ENCODE measurements at places on chromosomes 13 and 19.

DNA sequence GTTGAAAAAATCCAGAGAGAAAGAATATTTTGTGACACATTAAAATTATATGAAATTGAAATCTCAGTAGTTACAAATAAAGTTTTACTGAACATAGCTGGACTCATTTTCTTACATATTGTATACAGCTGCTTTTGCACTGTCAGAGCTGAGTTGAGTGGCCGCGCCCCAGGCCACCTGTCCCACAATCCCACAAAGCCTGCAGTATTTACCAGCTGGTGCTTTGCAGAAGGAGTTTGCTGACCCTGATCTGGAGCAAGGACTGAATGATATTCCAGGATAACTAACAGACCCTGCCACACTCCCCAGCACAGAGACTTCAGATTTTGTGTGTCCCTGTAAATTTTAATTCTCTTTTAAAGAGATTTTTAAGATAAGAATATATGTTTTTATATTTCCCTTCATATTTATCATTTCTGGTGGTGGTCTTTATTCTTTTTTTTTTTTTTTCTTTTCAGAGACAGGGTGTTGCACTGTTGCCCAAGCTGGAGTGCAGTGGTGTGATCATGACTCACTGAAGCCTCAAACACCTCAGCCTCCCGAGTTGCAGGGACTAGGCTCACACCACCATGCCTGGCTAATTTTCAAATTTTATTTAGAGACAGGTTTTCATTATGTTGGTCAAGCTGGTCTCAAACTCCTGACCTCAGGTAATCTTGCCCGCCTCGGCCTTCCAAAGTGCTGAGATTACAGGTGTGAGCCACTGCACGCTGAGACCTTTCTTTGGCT lies 48.5 kb downstream of the TDRD12 start:
- no peaks in the 10 kb centered on the region for H3K36me3 ChIP-seq
- H3K27me3 ChIP-seq: no peaks in the 10 kb centered on the region
- DNase-seq: no peak
- H3K4me3 ChIP-seq: no peak overlapping the region
- H3K27ac ChIP-seq: no peak overlapping the region

GRCh38 chr19:28009696-28010095 lies 1203.3 kb downstream of the UQCRFS1 start:
- H3K36me3 ChIP-seq: no peaks in the 10 kb centered on the region
- no peaks in the 10 kb centered on the region for H3K4me1 ChIP-seq
- H3K4me3 ChIP-seq: no peak overlapping the region

DNA sequence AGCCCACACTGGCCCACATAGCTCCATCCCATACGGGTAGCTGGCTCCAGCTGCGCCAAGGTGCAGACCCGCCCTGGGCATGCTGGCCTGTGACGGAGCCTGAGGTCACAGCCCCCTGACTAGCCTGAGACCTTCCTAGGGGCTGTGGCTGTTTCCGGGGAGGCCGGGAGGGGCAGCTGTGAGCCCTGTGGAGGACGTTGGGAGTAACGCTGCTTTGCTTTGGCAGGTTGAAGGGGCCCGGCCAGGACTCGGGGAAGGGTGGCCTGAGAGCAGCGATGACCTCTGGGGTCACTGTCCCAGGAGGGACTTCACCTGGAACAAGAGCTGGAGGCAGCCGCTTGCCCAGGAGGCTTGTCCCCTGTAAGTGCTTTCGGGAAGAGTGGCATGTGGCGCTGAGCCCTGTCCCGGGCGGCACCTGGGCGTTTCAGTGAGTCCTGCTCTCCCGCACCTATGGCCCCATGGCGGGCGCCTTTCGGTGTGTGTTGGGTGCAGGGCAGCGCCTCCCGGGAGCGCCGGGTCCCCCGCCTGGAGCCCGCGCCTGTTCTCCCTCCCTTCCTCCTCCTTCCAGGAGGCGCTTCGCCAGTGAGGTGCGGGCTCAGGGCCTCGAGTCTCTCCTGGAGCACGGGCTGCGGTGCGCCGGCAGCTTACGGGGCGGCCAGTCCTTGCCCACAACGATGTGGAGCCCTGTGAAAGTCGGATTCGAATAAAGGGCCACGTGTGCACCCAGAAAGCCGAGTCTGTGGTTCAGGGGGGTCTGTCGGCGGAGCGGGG lies 1.1 kb upstream of the FAM174C start:
- DNase-seq: peak; percentile 17
- peaks cover 51% of the 10 kb centered on the region for H3K4me1 ChIP-seq
- H3K36me3 ChIP-seq: peaks cover 9% of the 10 kb centered on the region
- peak overlapping the region; percentile 53 for H3K4me3 ChIP-seq

- H3K4me1 ChIP-seq: no peaks in the 10 kb centered on the region
- no peaks in the 10 kb centered on the region for H3K36me3 ChIP-seq
- no peak overlapping the region for H3K27ac ChIP-seq
- no peak overlapping the region for H3K4me3 ChIP-seq
- DNase-seq: no peak
Measured at GRCh38 chr13:38954291-38954690, 36.3 kb downstream of the STOML3 start.

DNA sequence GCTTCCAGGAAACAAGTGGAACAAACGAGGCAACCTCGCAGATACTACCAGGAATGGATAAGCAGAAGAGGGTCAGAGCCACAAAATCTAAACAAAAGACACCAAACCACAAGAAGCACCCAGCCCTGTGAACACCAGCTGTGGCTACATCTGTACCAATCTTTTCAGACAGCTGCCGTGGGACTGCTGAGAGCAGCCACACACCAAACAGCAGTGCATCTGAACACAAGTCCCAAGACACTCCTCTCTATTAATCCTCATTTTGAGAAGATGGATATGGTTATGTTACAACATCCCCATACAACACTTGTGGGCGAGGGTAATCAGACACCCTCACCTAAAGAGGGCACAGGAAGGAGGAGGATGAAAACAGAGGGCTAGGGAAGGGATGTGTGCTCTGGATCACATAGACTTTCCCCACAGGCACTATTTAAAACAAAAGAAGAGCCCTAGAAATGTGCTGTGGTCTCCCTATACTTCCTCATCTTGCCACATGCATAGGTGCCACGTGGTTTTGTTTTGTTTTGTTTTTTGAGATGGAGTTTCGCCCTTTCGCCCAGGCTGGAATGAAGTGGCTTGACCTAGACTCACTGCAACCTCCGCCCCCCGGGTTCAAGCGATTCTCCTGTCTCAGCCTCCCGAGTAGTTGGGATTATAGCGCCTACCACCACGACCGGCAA lies 41.6 kb upstream of the ZNF14 start:
- H3K36me3 ChIP-seq: no peaks in the 10 kb centered on the region
- no peak overlapping the region for H3K27ac ChIP-seq
- H3K27me3 ChIP-seq: no peaks in the 10 kb centered on the region
- H3K4me3 ChIP-seq: no peak overlapping the region
- peaks cover 3% of the 10 kb centered on the region for H3K4me1 ChIP-seq

DNA sequence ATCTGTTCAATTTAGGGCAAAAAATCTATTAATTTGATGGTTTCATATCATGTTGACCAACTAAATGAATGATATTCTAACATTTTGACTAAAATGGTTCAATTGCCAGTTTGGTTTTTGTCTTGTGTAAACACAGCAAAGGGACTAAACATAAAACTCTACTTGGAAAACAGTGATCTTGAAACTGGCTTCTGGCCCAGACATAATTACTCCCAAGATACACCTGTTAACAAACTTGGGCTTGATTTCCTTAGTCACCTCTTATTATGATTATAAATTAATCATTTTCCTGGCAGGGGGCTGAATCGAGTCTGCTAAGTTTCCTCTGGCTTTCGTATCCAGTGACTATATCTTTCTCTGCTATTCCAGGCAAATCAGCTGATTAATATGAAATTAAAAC lies 78.0 kb upstream of the OXGR1 start:
- no peaks in the 10 kb centered on the region for H3K4me1 ChIP-seq
- H3K4me3 ChIP-seq: no peak overlapping the region
- DNase-seq: no peak
- no peaks in the 10 kb centered on the region for H3K36me3 ChIP-seq
- H3K27ac ChIP-seq: no peak overlapping the region

DNA sequence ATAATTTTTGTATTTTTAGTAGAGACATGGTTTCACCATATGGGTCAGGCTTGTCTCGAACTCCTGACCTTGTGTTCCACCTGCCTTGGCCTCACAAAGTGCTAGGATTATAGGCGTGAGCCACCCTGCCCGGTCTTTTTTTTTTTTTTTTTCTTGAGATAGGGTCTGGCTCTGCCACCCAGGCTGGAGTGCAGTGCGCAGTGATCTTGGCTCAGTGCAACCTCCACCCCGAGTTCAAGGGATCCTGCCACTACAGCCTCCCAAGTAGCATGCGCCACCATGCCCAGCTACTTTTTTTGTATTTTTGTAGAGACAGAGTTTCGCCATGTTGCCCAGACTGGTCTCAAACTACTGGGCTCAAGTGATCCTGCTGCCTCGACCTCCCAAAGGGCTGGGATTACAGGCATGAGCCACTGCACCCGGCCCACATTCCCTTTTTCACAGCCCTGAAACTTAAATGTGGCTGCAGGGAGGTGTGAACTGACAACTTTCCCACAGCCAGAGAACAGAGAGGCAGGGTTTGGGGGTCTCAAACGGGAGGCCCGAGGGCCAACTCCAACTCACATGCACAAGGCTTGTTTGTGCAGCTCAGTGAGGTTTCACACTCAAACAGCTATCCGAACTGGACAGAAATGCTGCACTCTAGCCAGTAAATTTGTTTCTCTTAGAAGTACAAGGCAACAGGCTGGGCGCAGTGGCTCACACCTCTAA lies 4.4 kb upstream of the S1PR5 start:
- no peak overlapping the region for H3K27ac ChIP-seq
- no peak for DNase-seq
- no peaks in the 10 kb centered on the region for H3K4me1 ChIP-seq
- H3K27me3 ChIP-seq: no peaks in the 10 kb centered on the region
- H3K36me3 ChIP-seq: no peaks in the 10 kb centered on the region
- H3K4me3 ChIP-seq: no peak overlapping the region

GRCh38 chr13:55497486-55497885 lies 1643.2 kb upstream of the PRR20A start:
- H3K27ac ChIP-seq: no peak overlapping the region
- no peak overlapping the region for H3K4me3 ChIP-seq
- H3K4me1 ChIP-seq: no peaks in the 10 kb centered on the region
- no peak for DNase-seq
- no peaks in the 10 kb centered on the region for H3K27me3 ChIP-seq
- H3K36me3 ChIP-seq: no peaks in the 10 kb centered on the region

- H3K27ac ChIP-seq: no peak overlapping the region
- no peaks in the 10 kb centered on the region for H3K27me3 ChIP-seq
- H3K4me3 ChIP-seq: no peak overlapping the region
- DNase-seq: no peak
- no peaks in the 10 kb centered on the region for H3K36me3 ChIP-seq
Measured at GRCh38 chr19:50933640-50934039, 19.2 kb downstream of the KLK5 start.

DNA sequence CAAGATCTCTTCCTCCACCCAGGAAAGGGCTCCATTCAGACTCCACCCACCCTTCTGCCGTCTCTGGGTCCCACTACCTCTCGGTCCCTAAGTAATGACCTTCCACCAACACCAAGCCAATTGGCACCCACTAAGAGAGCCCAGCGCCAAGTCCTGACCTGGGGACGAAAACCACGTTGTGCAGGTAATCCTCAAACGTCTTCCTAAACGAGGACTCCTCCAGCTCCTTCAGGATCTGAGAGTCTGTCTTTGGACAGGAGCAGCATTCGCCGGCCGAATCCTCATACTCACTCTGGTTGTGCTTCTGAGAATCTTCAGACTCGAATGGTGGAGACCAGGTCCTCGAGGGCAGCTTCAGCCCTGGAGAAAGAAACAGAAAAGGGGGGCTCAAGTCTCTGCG lies 83.1 kb downstream of the ZNF557 start:
- no peaks in the 10 kb centered on the region for H3K4me1 ChIP-seq
- no peak overlapping the region for H3K4me3 ChIP-seq
- no peaks in the 10 kb centered on the region for H3K36me3 ChIP-seq
- H3K27me3 ChIP-seq: no peaks in the 10 kb centered on the region
- no peak overlapping the region for H3K27ac ChIP-seq

GRCh38 chr13:79805317-79805716 lies 324.4 kb downstream of the NDFIP2 start:
- no peaks in the 10 kb centered on the region for H3K36me3 ChIP-seq
- DNase-seq: no peak
- H3K4me1 ChIP-seq: no peaks in the 10 kb centered on the region
- H3K27ac ChIP-seq: no peak overlapping the region
- H3K27me3 ChIP-seq: no peaks in the 10 kb centered on the region

GRCh38 chr13:24605923-24606372 lies 74.3 kb upstream of the ATP12A start:
- no peaks in the 10 kb centered on the region for H3K4me1 ChIP-seq
- no peak for DNase-seq
- no peak overlapping the region for H3K27ac ChIP-seq
- no peaks in the 10 kb centered on the region for H3K36me3 ChIP-seq

DNA sequence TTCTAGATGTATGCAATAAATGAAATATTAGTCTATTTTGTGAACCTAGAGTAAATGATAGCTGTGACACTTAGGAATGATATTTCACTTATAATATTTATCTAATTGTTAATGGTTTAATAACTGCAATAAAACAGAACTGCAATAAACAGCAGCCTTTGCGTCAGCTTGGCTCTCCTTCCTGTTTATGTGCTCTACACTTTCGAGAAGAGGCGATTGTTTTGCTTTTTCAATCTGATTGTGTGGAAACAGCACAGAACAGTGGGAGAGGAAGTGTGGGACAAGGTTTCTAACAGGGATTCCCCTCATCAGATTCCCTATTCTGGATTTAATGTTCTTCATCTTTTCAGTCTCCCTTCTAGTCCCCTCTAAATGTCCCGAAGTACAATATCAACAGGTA lies 17.3 kb upstream of the TRPC4 start:
- H3K36me3 ChIP-seq: no peaks in the 10 kb centered on the region
- no peaks in the 10 kb centered on the region for H3K4me1 ChIP-seq
- H3K27me3 ChIP-seq: no peaks in the 10 kb centered on the region
- no peak for DNase-seq
- no peak overlapping the region for H3K4me3 ChIP-seq
- H3K27ac ChIP-seq: no peak overlapping the region

GRCh38 chr19:9467161-9467560 lies 31.3 kb downstream of the ZNF560 start:
- H3K27ac ChIP-seq: no peak overlapping the region
- no peaks in the 10 kb centered on the region for H3K36me3 ChIP-seq
- no peak for DNase-seq
- no peak overlapping the region for H3K4me3 ChIP-seq
- no peaks in the 10 kb centered on the region for H3K27me3 ChIP-seq
- H3K4me1 ChIP-seq: no peaks in the 10 kb centered on the region

DNA sequence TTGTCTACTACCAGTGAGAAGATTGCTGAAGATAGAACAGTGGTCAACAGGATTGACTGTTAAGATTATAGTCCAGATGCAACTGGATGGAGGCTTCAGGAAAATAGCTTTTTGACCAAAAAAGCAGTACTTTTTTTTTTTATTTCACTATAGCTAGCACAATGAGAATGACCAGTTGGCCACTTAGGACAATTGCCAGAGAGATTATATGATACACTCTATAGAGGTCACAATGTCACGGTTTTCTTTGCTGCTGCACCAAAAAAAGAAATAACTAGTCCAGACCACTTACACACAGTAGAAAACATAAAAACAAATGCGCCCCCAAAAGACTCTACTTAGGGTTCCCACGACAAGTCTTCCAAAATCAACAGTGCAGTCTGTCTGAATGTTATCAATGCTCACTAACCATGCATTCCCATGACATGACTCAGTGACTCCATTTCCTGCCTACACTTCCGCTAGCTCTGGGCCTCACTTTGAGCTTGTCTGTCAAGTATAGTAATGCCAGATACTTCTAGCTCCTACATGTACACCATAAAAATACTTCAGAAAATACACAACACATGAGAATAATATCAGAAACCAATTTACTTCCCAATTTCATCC lies 209.1 kb upstream of the STARD13 start:
- no peaks in the 10 kb centered on the region for H3K36me3 ChIP-seq
- no peak for DNase-seq
- no peak overlapping the region for H3K27ac ChIP-seq
- no peak overlapping the region for H3K4me3 ChIP-seq
